NCI-H1694 treated with DMSO at 0.1 percent for 48 hours (cell line): ENCODE measurements at places on chromosomes 1 and 21.

- DNase-seq = no peak
Observed at GRCh38 chr1:158107916-158108315, 72.8 kb upstream of the CD1D start.

GRCh38 chr21:32172106-32172505 is 106.7 kb downstream of the MIS18A start:
- no peak for DNase-seq

DNA sequence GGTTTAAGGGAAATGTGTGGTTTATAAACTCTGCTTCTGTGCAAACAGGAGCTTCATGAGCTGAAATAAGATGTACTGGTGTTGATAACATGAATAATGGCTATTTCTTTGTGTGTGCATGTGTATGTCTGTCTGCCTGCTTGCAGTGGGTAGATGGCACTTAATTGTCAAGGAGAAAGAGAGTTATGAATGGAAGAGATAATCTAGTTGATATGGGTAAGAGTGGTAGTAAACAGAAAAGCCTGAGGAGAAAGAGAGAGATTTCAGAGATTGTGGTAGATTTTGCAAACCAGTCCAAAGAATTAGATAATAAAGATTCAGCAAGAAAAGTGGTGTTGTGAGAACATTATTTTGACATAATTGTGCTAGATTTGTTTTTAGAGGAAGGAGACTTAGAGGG is 7.7 kb downstream of the SUCO start:
- no peak for DNase-seq

- DNase-seq = no peak
Observed at GRCh38 chr21:19322360-19322759, 918.8 kb upstream of the TMPRSS15 start.

DNA sequence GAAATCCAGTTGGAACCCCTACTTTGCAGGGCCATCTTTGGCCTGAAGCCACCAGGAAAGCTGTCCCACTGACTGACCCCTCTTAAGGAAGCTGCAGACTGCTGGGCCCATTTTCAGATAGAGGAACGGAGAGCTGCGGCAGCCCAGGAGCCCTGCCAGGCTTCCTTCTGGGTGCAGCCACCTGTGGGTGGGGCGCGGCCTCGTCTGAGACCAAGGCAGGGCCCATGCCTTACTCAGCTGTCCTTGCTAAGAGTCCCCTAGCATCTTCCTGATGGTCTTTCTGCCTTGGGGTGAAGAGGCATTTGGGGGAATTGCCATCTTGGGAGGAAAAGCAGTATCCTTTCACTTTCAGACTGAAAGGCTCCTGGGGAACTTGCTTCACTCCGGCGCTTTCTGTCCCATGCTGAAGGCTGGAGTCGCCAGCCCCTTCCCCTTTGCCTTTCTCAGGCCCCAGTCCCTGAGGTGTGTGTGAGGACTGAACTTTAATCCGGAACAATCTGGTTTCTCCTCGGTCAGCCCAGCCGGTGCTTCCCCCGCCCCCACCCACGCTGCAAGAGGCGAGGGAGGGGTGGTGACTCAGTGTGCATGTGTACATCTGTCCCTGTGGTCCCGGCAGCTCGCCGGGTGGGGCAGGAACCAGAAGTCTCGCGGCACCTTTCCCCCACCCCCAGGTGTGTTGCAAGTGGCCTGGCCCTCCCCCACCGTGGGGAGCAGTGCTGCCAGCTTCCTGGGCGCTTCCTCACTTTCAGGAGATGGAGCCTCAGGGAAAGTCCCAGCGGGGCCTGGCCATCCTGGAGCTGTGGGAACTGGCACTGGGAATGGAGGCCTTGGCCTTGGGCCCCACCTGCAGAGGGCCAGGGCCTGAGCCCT is 5.1 kb downstream of the ZC3H12A start:
- DNase-seq = no peak

- DNase-seq = peak; percentile 13
Observed at GRCh38 chr1:44707959-44708831, 22.8 kb downstream of the RNU5D-1 start.

- no peak for DNase-seq
Observed at GRCh38 chr1:81414488-81415015, 386.2 kb upstream of the ADGRL2 start.

DNA sequence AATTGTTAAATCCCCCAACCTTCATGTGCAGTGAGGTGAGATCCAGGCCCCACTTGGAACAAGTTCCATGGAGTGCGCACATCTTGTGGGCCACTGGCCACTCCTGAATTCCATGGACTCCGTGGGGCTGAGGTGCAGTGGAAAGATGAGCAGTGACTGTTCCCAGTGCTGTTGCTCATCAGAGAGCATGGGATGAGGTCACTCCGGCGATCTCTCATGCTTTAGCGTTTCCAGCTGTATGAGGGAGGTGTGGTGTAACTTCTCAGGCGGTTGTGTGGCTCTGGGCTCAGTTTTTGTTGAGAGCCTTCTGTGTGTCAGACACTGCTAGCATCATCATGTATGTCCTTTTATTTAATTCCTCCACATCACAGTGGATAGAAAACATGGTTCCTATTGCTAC is 96.2 kb downstream of the GALNT2 start:
- DNase-seq = no peak

GRCh38 chr1:247287460-247287859 is 31.6 kb downstream of the VN1R5 start:
- no peak for DNase-seq
